ENCODE measurements at places on chromosomes 7 and 10.

- no peaks in the 10 kb centered on the region for H3K36me3 ChIP-seq
- H3K27ac ChIP-seq: no peak overlapping the region
- H3K27me3 ChIP-seq: no peaks in the 10 kb centered on the region
Observed at GRCh38 chr7:145850636-145851035, 266.0 kb upstream of the CNTNAP2 start.

GRCh38 chr10:10533437-10533836 is 484.2 kb upstream of the CELF2 start:
- H3K27me3 ChIP-seq: no peaks in the 10 kb centered on the region
- no peaks in the 10 kb centered on the region for H3K36me3 ChIP-seq
- no peak for DNase-seq

DNA sequence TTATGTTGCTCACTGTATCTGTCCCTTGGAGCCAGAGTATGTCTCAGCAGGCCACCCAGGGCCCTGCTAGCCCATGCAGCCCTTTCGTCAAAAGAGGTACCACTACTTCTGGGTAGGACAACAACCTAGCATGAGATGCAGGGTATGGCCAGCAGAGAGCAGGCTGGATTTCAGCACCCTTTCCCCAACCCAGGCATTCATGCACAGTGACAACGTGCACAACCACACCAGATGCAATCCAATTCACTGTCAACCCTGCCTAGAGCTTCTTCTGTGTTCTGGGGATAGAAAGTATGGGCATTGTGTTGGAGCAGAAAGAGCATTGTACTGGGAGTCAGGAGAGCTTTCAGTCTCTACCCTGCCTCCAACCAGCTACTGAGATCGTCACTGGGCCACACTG is 37.9 kb downstream of the JAZF1 start:
- H3K27me3 ChIP-seq: peaks cover 27% of the 10 kb centered on the region
- H3K4me3 ChIP-seq: no peak overlapping the region
- DNase-seq: no peak

DNA sequence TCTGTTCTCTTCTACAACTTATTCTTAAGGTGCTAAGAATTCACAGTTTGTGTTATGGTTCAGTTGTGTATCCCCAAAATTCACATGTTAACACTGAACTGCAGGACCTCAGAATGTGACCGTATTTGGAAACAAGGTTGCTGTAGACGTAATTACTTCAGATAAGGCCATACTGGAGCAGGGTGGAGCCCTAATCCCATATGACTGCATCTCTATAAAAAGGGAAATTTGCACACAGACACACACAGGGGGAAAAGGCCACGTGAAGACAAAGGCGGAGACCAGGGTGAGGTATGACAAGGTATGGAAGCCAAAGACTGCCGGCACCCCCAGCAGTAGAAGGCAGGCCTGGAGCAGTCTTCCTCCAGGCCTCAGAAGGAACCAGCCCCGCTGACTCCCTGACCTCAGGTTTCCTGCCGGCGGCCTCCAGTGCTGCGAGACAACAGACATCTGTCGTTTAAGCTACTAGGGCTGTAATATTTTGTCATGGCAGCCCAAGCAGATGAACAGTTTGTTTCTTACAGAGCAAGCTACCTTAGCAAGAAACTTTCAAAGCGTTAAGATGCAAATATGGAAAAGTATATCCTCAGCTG is 98.7 kb downstream of the PROSER2 start:
- no peak overlapping the region for H3K4me3 ChIP-seq
- no peaks in the 10 kb centered on the region for H3K4me1 ChIP-seq
- no peaks in the 10 kb centered on the region for H3K27me3 ChIP-seq
- no peak for DNase-seq
- H3K36me3 ChIP-seq: peaks cover 62% of the 10 kb centered on the region

DNA sequence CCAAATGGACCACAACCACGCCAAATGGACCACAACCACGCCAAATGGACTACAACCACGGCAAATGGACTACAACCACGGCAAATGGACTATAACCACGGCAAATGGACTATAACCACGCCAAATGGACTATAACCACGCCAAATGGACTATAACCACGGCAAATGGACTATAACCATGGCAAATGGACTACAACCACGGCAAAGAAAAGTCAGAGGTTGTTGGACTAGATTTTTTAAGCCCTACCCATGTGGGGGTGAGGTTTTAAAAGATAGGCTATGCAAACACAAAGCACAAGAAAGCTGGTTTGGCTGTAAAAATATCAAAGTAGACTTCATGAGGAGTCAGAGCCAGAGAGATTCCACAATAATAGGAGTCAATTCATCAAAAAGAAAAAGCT is 55.8 kb downstream of the NCAPG2 start:
- DNase-seq: no peak
- H3K4me1 ChIP-seq: peaks cover 14% of the 10 kb centered on the region
- H3K36me3 ChIP-seq: peaks cover 80% of the 10 kb centered on the region
- no peak overlapping the region for H3K27ac ChIP-seq
- H3K4me3 ChIP-seq: no peak overlapping the region

DNA sequence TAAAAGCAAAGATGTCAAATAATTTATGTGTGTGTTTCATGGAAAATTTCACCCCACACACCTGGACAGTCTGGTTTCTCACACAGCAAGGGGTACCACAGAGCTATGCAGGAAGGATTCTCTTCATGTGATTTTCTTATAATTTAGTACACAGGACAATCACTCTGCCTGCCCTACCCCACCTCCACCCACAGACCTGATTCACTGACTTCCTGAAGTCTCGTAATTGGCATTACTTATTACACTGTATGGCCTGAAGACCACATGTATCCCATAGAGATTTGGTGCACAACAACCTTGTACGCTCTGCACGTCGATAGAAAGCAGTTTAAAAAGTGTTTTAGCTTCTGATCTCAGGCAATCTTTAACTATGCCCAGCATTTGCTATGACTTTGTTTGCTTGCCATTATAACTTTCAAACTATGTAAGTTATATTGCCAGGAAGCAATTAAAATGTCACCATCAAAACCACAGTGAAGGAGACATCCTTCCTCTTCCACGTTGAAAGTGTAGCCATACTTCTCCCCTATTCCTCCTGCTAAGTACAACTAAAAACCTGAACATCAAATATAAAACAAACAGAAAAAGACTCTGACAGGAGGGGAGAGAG is 279.4 kb upstream of the IMMP2L start:
- no peak overlapping the region for H3K27ac ChIP-seq
- no peaks in the 10 kb centered on the region for H3K27me3 ChIP-seq
- H3K4me1 ChIP-seq: peaks cover 1% of the 10 kb centered on the region
- H3K36me3 ChIP-seq: no peaks in the 10 kb centered on the region
- no peak for DNase-seq
- H3K4me3 ChIP-seq: no peak overlapping the region

DNA sequence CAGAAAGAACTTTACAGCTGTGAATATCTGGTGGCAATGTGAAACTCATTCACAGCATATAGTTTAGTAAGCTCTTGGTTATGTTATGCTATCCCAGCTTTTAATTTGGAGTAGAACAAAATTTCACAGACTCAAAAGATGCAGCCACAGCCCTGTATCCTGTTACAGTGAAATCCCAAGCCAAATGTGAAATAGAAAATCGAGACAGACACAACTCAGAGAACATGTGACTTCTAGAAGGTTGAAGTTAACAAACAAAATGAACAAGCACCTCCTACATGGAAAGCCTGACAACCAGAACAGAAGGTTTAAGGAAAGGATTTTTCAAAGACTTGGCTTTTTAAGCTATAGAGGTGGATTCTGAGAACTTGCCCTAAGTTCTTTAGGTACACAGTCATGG is 39.6 kb downstream of the JAZF1 start:
- H3K4me1 ChIP-seq: peaks cover 1% of the 10 kb centered on the region
- H3K27me3 ChIP-seq: peaks cover 28% of the 10 kb centered on the region
- H3K27ac ChIP-seq: no peak overlapping the region
- H3K36me3 ChIP-seq: no peaks in the 10 kb centered on the region
- DNase-seq: no peak

DNA sequence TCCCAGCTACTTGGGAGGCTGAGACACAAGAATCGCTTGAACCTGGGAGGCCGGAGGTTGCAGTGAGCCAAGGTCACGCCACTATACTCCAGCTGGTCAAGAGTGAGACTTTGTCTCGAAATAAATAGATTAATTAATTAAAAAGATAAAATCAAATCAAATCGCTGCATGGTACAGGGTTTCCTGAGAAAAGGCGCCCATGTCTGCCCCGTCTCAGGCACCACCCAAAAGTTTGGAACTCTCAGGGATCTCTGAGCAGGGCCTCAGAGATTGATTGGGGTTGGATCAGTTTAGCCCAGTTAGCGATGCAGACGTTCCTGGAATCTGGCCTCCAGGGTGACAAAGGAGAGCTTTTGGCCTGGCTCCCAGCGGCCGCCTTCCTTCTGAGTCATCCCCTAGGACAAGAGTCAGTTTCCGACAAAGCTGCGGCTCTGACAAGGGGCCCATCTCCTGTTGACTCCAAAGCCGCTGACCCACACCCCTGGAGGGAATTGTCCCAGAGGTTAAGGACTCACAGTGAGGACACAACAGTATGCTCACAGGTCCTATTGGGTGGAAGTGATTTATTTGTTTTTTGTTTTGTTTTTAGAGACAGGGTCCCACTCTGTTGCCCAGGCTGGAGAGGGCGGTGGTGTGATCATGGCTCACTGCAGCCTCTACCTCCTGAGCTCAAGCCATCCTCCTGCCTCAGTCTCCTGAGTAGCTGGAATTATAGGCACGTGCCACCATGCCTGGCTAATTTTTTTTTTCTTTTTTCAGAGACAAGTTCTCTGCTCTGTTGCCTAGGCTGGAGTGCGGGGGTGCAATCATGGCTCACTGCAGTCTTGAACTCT is 6.8 kb downstream of the ORAI2 start:
- H3K27ac ChIP-seq: no peak overlapping the region
- no peak overlapping the region for H3K4me3 ChIP-seq
- H3K4me1 ChIP-seq: no peaks in the 10 kb centered on the region
- no peak for DNase-seq
- H3K27me3 ChIP-seq: no peaks in the 10 kb centered on the region

DNA sequence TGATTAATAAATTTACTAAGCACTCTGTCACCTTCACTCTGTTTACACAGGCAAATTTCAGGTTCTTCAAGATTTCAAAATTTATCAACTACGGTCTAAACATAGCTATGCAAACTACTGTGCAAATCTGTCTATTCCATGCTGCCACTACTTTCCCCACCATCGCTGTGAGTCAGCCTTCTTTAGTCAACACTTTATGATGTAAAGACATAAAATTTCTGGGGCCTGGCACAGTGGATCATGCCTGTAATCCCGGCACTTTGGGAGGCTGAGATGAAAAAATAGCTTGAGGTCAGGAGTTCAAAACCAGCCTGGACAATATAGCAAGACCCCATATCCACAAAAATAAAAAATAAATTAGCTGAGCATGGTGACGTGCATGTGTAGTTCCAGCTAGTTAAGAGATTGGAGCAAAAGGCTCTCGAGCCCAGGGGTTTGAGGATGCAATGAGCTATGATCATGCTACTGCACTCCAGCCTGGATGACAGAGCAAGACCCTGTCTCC is 42.6 kb downstream of the CNOT4 start:
- peak overlapping the region; percentile 22 for H3K27ac ChIP-seq
- H3K4me3 ChIP-seq: no peak overlapping the region
- H3K4me1 ChIP-seq: peaks cover 15% of the 10 kb centered on the region

- peak; percentile 37 for DNase-seq
- no peak overlapping the region for H3K4me3 ChIP-seq
- no peaks in the 10 kb centered on the region for H3K4me1 ChIP-seq
- peaks cover 7% of the 10 kb centered on the region for H3K27me3 ChIP-seq
- no peaks in the 10 kb centered on the region for H3K36me3 ChIP-seq
Observed at GRCh38 chr7:39453743-39454355, 112.4 kb upstream of the YAE1 start.

DNA sequence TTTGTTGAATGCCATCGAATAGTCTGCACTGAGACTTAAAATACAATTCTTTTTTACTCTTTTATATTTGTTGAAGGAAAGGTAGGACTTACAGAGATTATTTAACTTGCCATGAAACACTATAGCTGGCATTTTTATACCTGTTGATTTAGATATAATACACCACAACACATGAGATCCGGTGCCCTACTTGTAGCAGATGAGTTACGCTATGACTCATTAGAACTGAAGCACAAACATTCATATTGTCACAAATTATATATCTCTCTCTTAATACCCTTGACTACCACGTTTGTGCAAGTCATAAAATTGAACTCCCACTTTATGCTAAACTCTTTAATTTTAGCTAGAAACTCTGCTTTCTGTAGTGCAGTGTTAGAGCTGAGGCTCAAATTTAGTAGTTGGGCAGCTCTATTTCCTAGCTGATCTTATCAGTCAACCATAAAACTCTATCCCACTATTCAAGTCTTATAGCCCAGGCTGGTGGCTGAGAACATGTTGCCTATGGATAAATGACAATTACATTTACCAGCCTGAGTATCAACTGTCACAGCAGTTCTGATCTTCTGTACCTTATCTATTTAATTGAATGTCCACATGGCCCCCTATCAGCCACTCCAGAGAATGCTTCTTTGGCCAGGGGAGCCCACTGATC is 137.4 kb upstream of the SEMA3D start:
- H3K36me3 ChIP-seq: no peaks in the 10 kb centered on the region
- no peak overlapping the region for H3K4me3 ChIP-seq
- no peak overlapping the region for H3K27ac ChIP-seq
- no peaks in the 10 kb centered on the region for H3K4me1 ChIP-seq
- DNase-seq: no peak

- DNase-seq: no peak
- H3K27ac ChIP-seq: peak overlapping the region; percentile 48
- peak overlapping the region; percentile 77 for H3K4me3 ChIP-seq
- H3K36me3 ChIP-seq: peaks cover 24% of the 10 kb centered on the region
Observed at GRCh38 chr7:106110885-106111654, 1.0 kb downstream of the SYPL1 start.

Data from activated T-helper 2 cell treated with anti-CD3 and anti-CD28 coated beads, Interferon-gamma antibody, Interleukin-2, Interleukin-4, amounts not matched to agents 10 μg/mL and 5 μg/mL and 100 μg/mL, durations not matched to agents 14 hours and 24 hours and 36 hours (primary cell).